ENCODE measurements at places on chromosomes 3 and 15. TPM values are rescaled to one million over a fixed set of nuclear protein-coding genes. Genes with fewer than 3 reads are reported as not detected.

GABRR3 gene
- total RNA-seq, result 25.8 TPM

SSUH2 gene
- 0.77 TPM for total RNA-seq

CAMK2N2 gene
- total RNA-seq, result 1.1 TPM

ZPLD1 gene
- 1.9 TPM for total RNA-seq

MRPS11 gene
- total RNA-seq, result 19.4 TPM

CFAP100 gene
- total RNA-seq, result not detected

VIPR1 gene
- 3.7 TPM for total RNA-seq

ZNF80 gene
- not detected for total RNA-seq

TEX55 gene
- total RNA-seq, result not detected

CCDC191 gene
- total RNA-seq, result 11.7 TPM

C3orf22 gene
- not detected for total RNA-seq

GP9 gene
- 1.2 TPM for total RNA-seq

ACP3 gene
- total RNA-seq, result 3.7 TPM

FEZF2 gene
- 14.3 TPM for total RNA-seq

LSMEM2 gene
- total RNA-seq, result 1.4 TPM

TBC1D5 gene
- 176 TPM for total RNA-seq

ABTB1 gene
- total RNA-seq, result 41.1 TPM

ROPN1 gene
- total RNA-seq, result not detected

ATP2B2 gene
- 28.0 TPM for total RNA-seq

KLF15 gene
- 7.7 TPM for total RNA-seq

FETUB gene
- total RNA-seq, result not detected

NOX5 gene
- total RNA-seq, result 0.55 TPM

MAPKBP1 gene
- total RNA-seq, result 31.3 TPM

EPHA6 gene
- total RNA-seq, result 22.0 TPM

PARP15 gene
- total RNA-seq, result 0.82 TPM

MRPS25 gene
- total RNA-seq, result 40.8 TPM

PLSCR5 gene
- total RNA-seq, result not detected

UTS2B gene
- 0.38 TPM for total RNA-seq

ARL14 gene
- not detected for total RNA-seq

SYNM gene
- total RNA-seq, result 32.7 TPM

GHRL gene
- total RNA-seq, result not detected

CELF6 gene
- total RNA-seq, result 23.9 TPM

SMCO1 gene
- 0.38 TPM for total RNA-seq

GXYLT2 gene
- total RNA-seq, result 33.9 TPM

DUOXA2 gene
- not detected for total RNA-seq

ONECUT1 gene
- 21.3 TPM for total RNA-seq

PRR20G gene
- total RNA-seq, result not detected

TRIM42 gene
- not detected for total RNA-seq

Data from camera-type eye (tissue), 1 donor.